ENCODE measurements at places on chromosomes 1 and 21. TPM values are rescaled to one million over a fixed set of nuclear protein-coding genes. Genes with fewer than 3 reads are reported as not detected.
A peak's percentile ranks its signal among the peaks of the same experiment; 100 is the strongest.

DNA sequence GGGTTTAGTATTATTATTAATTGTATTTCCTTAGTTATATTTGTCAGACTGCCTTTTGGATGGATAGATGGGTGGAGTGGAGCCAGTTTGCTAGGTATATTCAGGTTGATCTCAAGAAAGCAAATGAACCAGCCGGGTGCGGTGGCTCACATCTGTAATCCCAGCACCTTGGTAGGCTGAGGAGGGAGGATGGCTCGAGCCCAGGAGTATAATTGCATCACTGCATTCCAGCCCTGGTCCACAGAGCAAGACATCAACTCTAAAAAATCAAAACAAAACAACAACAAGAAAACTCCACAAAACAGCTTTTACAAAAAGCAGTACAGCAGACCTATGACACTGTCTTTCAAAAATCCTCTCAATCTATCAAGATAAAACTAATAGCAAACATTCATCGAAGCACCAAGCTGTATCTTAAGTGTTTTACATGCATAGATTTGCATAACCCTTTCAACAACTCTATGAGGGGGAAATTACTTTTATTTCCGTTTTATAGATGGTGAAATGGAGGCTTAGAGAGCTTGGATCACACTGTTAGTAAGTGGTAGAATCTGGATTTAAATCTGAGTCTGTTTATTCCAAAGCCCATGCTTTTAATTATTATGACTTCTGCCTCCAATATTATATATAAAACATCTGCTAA, 25.5 kb downstream of the KMO start:
- DNase-seq, result no peak

The CDK18 gene
- 0.82 TPM for total RNA-seq

GRCh38 chr21:18157406-18157805, 87.2 kb upstream of the CHODL start:
- DNase-seq, result no peak

The MTMR11 gene
- 2.0 TPM for total RNA-seq

GRCh38 chr1:15412843-15413242, 3.2 kb downstream of the EFHD2 start:
- peak; percentile 65 for DNase-seq

The MRPS6 gene
- 20.0 TPM for total RNA-seq

The RPE65 gene
- 0.41 TPM for total RNA-seq

The CYP4B1 gene
- not detected for total RNA-seq

DNA sequence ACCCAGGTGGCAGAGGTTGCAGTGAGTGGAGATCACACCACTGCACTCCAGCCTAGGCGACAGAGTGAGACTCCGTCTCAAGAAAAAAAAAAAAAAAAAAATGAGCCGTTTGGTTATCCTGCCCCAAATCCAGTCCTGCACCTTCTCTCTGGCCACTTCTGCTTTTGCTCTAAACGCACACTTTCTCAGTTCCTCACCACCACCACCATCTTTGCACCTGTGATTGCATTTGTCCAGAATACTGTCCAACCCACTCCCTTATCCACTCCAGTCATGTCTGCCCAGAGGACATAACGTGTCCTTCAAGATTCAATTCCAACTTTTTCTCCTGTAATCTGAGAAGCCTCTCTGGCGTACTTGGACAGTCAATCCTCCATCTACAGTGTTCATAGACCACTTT, 2.2 kb upstream of the NEK2 start:
- no peak for DNase-seq

The CFHR4 gene
- total RNA-seq, result 0.41 TPM

DNA sequence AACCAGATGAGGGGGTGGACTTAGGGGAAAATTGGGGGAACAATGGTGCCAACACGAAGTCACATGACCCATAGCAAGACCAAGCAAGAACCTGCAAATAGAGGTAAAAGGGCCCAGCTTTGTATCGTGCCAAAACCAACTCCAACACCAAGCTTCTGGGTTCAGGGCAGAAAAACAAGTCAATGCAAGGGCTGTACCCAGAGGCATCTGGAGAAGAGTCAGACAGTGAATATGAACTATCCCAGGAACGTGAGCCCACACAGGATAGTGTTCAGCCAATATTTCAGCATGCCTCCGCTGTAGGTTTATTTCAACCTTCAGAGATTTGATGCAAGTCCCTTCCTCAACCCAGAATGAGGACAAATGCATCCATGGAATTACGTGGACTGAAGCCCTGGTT, 15.0 kb upstream of the ZMYM6 start:
- DNase-seq, result no peak

The SPATA17 gene
- total RNA-seq, result 5.3 TPM

GRCh38 chr1:66951513-66951912, 26.7 kb downstream of the MIER1 start:
- DNase-seq, result no peak

The SEMA6C gene
- total RNA-seq, result 16.7 TPM

- no peak for DNase-seq
These were observed 22.6 kb downstream of the ZBTB17 start for GRCh38 chr1:15953294-15953771.

GRCh38 chr1:164559342-164560051, 513 bp downstream of the PBX1 start:
- DNase-seq, result no peak

GRCh38 chr1:115925467-115925866, 50.8 kb upstream of the SLC22A15 start:
- DNase-seq, result no peak

DNA sequence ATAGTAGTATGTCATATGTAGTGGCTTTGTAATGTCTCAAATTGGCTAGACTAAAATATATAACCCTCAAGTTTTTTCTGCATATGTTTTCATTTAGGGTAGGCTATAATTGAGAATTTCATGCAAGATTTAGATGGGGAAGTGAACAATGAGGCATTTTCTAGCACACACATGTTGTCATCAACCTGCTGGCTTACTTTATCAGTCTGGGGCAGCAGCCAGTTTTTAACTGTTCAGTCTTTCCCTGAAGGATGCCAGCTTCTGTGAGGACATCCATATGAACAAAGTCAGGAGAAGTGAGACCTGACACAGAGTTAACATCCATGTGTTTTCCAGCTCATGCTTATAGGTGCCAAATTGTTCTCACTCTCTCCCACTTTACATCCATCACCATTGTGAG, 74.7 kb upstream of the OLFM3 start:
- no peak for DNase-seq

DNA sequence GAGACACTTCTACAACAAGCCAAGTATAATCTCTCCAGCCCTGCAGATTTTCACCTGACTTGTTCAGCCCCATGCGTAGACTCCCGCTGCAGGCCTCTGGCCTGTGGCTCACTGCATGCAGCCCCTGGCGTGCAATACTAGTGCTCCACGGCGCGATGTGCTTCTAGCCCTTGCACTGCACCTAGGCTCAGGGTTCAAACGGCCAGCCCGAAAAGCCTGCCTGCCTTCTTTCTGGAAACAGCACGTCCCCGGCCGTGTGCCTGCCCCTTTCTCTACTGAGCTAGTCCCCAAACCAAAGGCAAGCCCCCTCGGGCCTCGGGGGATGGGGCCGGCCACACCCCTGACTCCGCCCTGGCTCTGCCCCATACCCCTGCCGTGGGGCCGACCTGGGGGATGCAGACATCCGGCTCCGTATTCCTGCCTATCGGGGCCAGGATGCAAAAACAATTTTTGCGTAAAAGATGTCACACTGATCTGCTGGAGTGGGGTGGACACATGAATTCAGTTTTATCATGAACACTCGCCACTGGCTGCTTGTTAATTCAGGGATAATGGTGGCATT, 26.3 kb upstream of the TRAPPC10 start:
- no peak for DNase-seq

The VWA5B1 gene
- total RNA-seq, result under 0.01 TPM

DNA sequence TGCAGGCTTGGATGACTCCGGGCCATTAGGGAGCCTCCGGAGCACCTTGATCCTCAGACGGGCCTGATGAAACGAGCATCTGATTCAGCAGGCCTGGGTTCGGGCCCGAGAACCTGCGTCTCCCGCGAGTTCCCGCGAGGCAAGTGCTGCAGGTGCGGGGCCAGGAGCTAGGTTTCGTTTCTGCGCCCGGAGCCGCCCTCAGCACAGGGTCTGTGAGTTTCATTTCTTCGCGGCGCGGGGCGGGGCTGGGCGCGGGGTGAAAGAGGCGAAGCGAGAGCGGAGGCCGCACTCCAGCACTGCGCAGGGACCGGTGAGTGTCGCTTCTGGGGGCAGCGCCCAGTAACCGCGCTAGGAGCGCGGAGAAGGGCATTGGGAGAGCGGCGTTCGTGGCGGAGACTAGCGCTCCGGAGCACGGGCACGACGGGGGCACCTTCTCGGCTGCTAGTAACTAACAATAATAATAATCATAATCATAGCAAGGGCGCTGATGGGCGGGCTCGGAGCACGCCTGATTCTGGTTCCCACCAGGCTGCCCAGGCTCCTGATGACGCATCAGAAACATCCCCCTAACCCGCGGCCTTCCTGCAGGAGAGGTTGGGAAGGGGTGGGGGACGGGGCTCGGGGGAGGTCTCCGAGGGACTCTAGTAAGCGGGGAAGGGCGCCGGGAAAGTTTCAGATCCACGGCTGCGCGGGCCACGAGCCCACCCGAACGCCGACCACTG, at the start of gene MX1:
TSS of gene MX1 (plus strand) at position 286 of the 722 bp plus-strand sequence. CDS start 5,832 bp downstream, outside the sequence.
- peak; percentile 61 for DNase-seq

- no peak for DNase-seq
These were observed 1260.7 kb downstream of the PLA2G4A start for GRCh38 chr1:188089461-188089860.

The APCS gene
- total RNA-seq, result not detected

DNA sequence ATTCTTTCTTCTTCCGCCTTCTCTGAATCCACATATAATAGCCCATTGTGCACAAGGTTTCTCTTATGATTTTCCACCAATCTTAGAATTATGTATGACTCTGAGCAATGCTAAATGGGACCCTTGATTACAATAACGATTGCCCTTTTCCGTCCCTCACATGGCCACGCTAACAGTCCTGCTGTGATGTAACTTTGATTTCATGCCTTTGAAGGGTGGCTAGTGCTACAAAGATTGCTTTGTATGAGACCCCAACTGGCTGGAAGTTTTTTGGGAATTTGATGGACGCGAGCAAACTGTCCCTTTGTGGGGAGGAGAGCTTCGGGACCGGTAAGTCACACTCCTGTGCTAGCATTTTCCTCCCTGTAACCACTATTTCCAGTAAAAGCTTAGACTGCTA, 45.3 kb downstream of the PGM1 start:
- DNase-seq, result no peak

DNA sequence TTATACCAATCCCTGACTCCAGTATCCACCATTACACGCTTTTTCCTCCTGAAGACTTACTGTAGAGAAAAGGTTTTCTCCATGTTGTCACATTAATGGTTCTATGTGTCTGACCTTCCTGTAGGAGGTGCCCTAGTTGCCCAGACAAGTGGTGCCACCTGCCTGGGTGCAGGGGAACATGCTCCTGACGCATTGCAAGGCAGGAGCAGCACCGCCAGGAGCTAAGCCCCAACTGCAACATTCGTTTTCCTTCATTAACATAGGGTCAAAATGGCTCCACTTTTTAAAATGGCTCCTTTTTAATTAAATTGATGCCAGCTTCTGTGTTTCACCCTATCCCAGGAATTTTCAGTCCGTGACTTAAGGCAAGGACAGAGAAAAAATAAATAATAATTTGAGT, 220.1 kb upstream of the SAMSN1 start:
- DNase-seq, result no peak

DNA sequence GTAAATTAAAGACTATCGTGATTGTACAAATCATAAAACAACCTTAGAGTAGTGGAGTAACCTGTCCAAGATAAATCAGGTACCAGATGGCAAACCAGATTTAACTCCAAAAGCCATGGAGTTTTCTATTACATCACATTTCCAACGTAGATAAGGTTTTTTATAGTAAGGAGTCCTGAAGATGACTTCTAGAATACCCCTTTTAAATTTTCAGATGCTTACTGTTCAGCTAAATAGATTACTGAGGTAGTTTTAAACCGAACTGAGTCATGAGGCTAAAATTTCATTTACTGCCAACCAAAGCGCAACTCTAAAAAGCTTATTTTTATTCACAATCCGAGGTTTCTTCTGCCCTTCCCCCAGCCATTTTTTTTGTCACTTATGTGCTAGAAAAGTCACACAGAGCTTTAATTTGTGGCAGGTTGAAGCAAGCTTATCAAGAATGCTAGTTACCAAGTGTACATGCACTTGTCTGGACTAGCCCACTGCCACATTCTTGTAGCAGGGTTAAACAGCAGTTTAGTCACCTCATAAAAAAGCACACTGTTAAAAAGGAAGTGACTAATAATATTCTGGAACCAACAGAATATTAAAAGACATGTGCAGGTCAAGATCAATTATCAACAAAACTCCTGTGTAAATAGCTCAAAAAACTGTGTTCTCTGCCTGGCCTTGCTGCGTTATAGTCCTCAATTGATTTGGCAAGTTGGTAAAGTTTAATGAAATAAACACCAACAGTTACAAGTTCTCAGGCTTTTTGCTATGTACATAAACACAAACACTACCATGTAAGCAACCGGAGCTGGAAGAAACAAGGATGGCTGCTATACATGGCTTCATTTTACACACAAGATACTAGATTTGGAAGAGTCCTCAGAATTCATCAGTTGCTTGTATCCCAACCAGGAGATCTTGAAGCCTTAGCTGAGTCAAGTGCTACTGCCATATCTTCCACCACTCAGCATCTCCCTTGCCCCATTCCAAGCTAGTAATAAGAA, 180.3 kb upstream of the DMRTA2 start:
- DNase-seq, result no peak

DNA sequence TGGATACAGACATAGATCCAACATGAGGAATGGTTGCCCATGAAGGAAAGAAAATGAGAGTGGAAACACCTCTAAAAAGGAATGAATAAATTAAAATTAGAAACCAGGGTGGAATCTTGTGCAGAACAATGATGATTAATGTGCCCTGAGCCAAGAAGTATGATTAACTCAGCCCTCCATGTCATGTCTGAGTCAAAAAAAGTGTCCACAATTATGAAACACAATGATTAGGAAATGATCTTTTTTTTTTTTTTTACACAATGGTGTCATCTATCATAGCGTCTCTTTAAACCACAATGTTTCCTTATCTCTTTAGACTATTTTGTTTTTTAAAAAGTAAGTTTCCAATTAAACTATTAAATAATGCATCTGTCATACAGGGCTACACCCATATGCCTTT, 78.9 kb upstream of the RAB4A start:
- DNase-seq, result no peak
